ENCODE measurements at places on chromosomes 1 and 21. TPM values are rescaled to one million over a fixed set of nuclear protein-coding genes. Genes with fewer than 3 reads are reported as not detected.

CRYAA gene
- not detected for total RNA-seq

AMY1C gene
- total RNA-seq: not detected

COL8A2 gene
- total RNA-seq: not detected

PPM1J gene
- 0.40 TPM for total RNA-seq

SAMD13 gene
- 5.9 TPM for total RNA-seq

- no peak for DNase-seq
Measured at GRCh38 chr1:171711643-171712042, 30.2 kb downstream of the VAMP4 start.

GRCh38 chr1:24415910-24416665 is 486 bp downstream of the NIPAL3 start:
- DNase-seq: no peak
